Stimulated activated CD8-positive, alpha-beta memory T cell treated with anti-CD3 and anti-CD28 coated beads, Interleukin-15, amount 100 ng/mL, for 24 hours (primary cell): ENCODE measurements at places on chromosomes 11 and 22.

DNA sequence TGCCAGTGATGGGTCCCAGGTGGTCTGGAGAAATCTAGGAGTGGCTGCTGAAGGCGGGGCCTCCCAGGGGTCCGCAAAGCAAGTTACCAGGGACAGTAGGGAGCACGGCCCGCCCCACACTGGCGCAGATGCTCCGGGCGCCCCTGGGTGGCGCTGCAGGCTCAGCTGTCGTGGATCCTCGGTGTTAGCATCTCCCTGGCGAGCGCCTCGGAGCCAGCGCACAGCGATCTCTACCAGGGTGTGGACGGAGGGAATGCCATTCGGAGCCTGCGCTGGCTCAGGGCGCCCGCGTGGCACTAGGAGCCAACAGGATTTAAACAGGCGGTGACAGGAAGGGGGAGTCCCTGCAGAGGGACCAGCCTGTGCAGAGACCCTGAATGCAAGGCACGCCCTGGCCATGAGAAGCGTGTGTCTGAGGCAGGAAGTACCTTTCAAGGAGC is 20.2 kb downstream of the FADS3 start:
- DNase-seq: peak; percentile 33

- DNase-seq: no peak
Observed at GRCh38 chr11:20388096-20389055, 860 bp downstream of the PRMT3 start.

GRCh38 chr11:77046060-77046501 is 11.9 kb downstream of the B3GNT6 start:
- DNase-seq: no peak

- no peak for DNase-seq
Observed at GRCh38 chr22:44574640-44575380, 76.8 kb upstream of the RTL6 start.
